ENCODE measurements at places on chromosomes 5 and 9. TPM values are rescaled to one million over a fixed set of nuclear protein-coding genes. Genes with fewer than 3 reads are reported as not detected.

Gene GABBR2
- 0.25 TPM for total RNA-seq

DNA sequence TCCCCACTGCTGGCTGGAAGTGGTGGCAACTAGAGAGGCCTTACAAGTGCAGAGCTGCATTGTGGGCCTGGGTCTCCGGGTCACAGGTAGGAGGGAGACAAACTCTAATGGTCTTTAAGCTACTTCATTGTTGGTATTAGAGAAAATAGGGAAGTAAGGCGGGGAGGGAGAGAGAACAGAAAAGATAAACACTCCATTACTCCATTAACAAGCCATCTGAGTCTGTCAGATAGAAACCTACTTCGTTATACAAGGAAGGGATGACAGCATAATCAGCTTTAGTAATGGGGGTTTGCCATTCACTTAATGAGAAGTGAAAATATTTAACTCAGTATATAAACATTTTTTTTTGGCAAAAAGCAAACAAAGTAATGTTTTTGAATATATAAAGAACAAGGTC is 107.4 kb downstream of the TLE1 start:
- no peak for ATAC-seq

- ATAC-seq: no peak
These were observed 26.2 kb downstream of the ASS1 start for GRCh38 chr9:130470950-130471349.

DNA sequence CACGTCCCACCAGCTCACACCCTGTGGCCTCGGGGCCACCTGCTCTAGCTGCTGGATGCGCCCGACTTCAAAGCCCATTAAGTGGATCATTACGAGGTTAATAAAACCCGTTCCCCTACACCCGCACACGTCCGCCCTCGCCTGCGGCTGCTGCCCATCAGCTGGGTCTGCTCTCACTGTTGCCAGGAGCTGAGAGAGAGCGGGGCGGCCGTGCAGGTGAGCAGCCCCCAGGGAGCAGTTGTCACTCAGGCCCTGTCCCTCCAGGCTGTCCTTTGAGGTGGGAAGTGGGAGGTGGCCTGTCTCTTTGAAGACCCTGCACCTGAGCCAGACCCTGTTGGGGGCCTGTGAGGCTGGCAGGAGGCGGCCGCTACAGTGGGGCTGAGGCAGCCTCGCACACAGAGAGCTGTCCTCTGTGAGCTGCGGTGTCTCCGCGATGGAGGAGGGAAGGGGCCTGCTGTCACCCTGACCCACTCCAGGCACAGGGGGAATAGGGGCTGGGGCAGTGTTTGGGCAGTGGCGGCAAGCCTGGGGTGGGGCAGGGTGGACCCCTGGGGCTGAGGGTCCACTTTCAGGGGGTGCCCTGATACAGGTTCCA is 12.8 kb upstream of the UNC5A start:
- ATAC-seq: no peak

All from gastroesophageal sphincter (tissue), 4 donors.